CD4-positive, alpha-beta T cell treated with Interleukin-6 at 100 ng/mL for 8 hours (primary cell): ENCODE measurements at places on chromosomes 7 and 10.

DNA sequence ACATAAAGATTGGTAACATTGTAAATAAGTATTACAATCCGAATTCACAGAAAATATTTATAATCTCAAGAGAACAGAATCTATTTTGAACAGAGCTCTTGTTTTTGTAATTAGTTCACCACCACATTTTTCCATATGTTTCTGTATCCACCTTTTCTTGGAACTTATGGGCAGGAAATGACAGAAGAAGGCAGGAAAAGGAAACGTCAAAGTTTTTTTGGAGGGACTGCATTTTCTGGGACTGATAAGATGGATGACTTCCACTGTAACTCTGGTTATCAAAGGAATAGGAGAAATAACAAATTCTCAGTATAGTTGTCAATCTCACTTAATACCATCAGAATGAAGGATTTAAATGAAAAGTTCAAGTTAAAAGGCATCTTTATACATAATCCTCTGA lies 75.1 kb upstream of the SMNDC1 start:
- DNase-seq: no peak

DNA sequence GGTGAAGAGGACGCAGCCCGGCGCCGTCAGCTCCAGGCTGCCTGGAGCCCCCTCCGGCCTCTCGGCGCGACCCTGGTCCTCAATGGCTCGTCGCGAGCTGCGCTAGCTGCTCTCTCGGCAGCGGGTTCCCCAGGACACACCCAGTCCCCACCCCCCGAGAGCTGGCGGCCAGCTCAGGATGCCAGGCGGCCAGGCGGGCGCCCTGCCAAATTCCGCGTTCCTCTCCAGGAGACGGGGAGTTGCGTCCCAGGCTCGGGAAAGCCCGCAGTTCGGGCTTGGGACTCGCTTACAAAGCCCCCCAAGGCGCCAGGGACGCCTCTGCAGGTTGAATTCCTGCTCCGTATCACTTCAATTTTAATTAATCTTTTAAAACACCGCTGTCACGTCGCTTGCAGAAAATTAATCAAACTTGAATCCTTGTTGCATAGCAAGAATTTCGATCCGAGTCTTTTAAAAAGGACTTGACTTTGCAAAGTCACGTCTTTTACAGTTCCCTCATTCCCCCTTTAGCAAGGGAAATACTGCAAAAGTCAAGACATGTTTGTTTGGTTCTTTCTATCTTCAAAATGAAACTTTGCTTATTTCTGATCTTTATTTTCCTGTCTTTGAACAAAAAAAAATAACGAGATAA lies 28.2 kb downstream of the SKIDA1 start:
- DNase-seq: no peak

DNA sequence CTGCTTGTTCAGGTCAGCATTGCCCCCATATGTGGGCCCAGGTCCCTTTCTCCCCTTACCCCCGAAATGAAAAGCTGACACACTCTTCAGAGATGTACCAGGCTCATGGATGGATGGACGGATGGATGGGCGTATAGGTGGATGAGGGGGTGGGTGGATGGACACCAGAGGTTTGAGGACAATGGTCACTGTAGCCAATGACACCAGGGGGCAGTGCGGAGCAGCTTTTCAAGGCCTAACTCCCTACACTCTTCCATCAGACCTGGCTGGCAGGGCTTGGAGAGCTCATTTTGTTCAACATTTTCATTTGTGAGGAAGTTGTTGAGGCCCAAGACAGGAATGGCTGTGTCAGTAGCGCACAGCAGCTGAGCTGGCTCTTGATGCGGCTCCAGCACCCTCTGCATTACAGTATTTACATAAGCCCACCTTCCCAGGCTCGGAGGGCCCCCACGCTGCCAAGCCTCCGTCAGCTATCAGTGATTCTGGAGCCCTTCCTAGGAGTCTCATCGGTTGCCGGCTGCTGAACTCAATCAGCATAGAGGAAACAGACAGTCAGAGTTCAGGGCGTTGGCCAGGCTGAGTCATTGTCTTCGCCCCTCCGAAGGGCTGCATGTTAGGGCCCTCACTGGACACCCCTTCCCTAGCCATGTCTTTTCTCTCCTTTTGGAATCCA lies 11.6 kb upstream of the FFAR4 start:
- DNase-seq: no peak

DNA sequence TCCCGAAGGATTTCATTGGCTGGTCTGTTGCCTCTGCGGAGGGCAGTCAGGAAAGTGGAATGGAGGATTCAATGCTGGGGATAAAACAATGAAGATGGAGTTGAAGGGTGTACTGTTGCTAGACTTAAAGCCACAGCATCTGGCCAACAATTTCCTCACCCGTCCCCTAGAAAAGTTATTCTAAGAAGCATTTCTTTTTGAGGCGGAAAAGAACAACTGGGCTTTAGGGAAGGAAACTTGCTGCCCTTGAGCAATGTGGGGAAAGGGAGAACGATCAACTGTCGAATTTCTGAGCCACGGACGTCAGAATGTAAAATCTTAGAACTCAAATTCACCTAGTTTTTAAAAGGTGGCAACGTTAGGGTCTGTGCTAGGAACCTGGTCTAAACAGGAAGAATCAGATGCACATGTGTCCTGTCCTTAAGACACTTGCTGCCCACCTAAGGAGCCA lies 664 bp downstream of the FMC1 start:
- DNase-seq: no peak

- DNase-seq: no peak
Measured at GRCh38 chr7:83603649-83604048, 45.3 kb downstream of the SEMA3E start.

DNA sequence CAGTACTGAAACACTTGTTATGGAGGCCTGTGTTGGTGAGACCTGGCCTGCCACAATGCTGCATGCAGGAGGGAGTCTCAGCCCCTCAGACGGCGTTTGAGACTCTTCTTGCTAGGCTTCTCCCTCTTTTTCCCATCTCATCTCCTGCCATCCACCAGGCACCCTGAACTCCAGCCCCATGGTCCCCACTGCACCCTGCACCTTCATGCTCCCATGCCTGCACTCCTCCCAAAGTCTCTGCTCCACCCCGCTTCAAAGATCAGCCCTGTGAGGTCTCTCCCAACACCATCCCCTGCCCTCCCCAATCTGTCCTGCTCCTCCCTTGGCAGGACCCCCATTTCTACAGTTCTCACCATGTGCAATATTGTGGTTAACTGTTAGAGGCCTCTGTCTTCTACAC lies 61.7 kb downstream of the VOPP1 start:
- no peak for DNase-seq

DNA sequence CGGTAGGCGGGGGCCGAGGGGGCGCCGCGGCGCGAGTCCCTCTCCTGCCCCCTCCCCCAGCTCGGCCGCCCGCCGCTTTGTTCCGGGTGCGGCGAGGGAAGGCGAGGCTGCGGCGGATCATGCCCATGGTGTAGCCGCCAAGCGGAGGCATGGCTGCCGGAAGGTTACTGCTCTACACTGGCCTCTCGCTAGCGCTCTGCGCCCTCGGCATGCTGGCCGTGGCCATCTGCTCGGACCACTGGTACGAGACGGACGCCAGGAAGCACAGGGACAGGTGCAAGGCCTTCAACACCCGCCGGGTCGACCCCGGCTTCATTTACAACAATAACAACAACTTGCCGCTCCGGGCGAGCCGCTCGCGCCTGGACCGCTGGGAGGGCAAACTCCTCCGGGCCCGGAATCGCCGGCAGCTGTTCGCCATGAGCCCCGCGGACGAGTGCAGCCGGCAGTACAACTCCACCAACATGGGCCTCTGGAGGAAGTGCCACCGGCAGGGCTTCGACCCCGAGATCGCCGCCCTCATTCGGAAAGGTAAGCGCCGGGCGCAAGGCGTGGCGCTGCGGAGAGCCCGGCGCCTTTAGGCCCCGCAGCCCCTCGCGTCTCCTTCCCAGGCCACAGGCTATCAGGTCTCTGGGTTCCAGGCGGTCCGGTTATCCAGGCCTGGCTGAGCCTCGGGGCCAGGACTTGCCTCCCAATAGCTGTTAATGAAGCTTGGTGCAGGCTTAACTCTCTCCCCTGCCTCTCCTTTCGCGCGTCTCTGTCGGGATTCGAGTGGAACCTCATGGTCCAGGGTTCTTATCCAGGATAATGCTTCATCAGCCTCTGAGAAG lies 513 bp downstream of the TMEM178B start:
- no peak for DNase-seq

GRCh38 chr7:89182116-89182515 lies 386.6 kb upstream of the TEX47 start:
- no peak for DNase-seq

DNA sequence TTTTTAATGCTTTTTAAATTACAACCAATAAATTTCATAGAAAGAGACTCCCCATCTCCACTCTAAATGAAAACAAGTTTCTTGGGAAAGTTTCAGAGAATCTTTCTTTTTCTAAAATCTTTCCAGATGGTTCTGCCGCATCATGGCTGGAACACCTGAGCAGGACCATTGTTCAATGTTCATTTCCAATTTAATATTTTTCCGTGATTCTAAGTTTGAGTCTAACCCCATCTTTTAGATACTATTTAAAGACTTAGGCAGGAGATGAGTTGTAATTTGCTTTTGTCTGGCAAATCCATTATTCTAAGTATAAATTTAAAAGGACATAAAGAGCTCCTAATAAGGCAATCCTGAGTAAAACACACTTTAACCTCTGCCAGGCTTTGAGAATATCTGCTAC lies 325.2 kb downstream of the BICC1 start:
- DNase-seq: no peak

- DNase-seq: no peak
Measured at GRCh38 chr10:72026278-72027111, 61.9 kb downstream of the SPOCK2 start.

DNA sequence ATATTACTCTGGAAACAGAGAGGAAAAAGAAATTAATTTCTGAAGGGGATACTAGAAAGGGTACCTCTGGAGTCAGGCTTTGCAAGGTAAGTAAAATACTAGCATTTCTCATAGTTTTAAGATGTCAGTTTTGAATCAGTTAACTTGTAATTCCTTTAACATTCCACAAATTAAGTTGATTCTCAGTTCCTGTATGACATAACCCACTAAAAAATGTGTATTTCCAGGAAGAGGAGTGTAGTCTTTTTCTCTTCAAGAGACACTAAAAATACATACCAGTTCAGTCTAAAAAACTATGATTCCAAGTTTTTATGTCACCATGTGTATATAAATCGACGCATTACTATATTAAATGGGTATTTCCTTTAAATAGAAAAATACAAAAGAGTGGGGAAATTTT lies 113.2 kb downstream of the CDK6 start:
- DNase-seq: no peak

- no peak for DNase-seq
Measured at GRCh38 chr7:142745745-142746144, 3.5 kb upstream of the PRSS1 start.

GRCh38 chr7:101466871-101467270 lies 104.2 kb downstream of the COL26A1 start:
- DNase-seq: no peak

- DNase-seq: no peak
Measured at GRCh38 chr7:141128506-141128905, 54.6 kb downstream of the TMEM178B start.

DNA sequence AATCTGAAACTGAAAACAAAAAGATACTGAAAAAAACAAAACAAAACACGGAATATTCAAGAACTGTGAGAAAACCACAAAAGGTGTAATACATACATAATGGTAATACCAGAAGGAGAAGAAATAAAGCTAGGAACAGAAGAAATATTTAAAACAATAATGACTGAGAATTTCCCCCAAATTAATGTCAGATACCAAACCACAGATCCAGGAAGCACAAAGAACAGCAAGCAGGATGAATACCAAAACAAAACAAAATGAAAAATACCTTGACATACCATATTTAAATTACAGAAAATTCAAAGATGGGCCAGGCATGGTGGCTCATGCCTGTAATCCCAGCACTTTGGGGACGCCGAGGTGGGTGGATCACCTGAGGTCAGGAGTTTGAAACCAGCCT lies 57.7 kb upstream of the PARD3 start:
- DNase-seq: no peak

- DNase-seq: no peak
Measured at GRCh38 chr7:1026721-1027161, 17.6 kb upstream of the GPR146 start.

- DNase-seq: no peak
Measured at GRCh38 chr10:126502441-126502840, 114.2 kb upstream of the ADAM12 start.

GRCh38 chr7:125592331-125592730 lies 662.7 kb upstream of the POT1 start:
- DNase-seq: no peak

- no peak for DNase-seq
Measured at GRCh38 chr10:48285710-48286109, 11.2 kb upstream of the FRMPD2 start.

GRCh38 chr10:36761121-36761520 lies 364.3 kb upstream of the ANKRD30A start:
- no peak for DNase-seq

GRCh38 chr7:129740574-129741410 lies 129.3 kb downstream of the NRF1 start:
- no peak for DNase-seq

- DNase-seq: no peak
Measured at GRCh38 chr7:142866361-142867096, 11.7 kb downstream of the EPHB6 start.

- DNase-seq: no peak
Measured at GRCh38 chr7:49295146-49295545, 370.8 kb downstream of the CDC14C start.

DNA sequence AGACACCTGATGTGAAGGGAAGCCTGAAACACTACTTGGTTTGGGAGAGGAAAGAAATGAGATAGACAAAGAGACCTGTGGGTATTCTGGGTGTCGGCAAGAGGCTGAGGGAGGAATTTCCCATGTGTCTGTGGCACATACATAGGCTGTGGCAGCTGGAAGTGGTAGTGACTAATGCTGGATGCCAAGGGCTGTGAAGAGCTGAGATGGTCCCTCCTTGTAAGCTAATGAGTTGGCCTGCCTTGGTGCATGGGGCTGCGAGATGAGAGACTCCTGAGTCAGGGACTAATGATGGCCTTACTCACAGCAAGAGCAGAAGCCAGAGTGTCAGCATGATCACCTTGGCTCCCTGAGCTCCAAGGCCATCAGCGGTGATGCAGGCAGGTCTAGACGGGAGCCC lies 119.0 kb upstream of the EEPD1 start:
- DNase-seq: no peak

- peak; percentile 45 for DNase-seq
Measured at GRCh38 chr10:91758303-91759146, 39.7 kb upstream of the TNKS2 start.

DNA sequence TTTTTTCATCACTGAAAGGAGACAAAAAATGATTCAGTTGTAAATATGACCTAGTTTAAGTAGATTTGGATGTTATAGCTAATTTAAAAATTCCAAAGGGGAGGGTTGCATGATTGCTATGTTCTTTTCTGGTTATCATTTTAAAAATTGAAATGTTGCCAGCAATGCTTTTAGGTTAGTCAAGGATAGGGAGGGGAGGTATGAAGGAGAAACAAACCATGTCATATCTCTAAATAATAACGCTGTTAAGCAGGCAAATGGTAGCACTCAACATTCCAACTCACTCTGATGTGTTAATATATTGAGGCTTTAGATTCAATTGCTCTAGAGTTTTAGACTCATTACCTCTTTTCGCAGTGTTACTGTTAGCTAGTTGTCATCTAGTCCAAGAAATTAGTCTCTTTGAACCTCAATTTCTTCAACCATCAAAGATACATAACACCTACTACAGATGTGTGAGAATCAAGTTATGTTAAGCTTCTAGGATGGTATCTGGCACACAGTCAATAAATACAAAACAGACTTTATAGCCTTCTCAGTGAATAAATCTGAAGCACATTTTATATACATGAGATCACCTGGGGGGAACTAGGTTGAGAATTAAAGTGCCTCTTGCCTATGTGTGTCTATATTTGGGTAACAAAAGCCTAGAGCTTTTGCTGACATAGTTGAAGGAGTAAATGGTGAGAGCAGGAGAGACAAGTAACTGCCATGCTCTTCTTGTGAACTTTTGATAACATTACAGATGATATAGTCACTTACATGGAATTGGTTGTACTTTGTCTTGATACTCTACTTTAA lies 124.9 kb downstream of the CSTF2T start:
- DNase-seq: no peak
